Immature natural killer cell (primary cell): ENCODE measurements at places on chromosomes 6 and 20.

- DNase-seq = no peak
Observed at GRCh38 chr20:6044115-6044514, 9.7 kb downstream of the LRRN4 start.

- DNase-seq = peak; percentile 88
Observed at GRCh38 chr6:31664790-31665500, at the start of gene GPANK1. Gene GPANK1 (minus strand): TSS chr6:31664997. CDS start chr6:31664478, 519 bp downstream.

- DNase-seq = no peak
Observed at GRCh38 chr20:47336129-47336754, 20.3 kb downstream of the ZMYND8 start.

DNA sequence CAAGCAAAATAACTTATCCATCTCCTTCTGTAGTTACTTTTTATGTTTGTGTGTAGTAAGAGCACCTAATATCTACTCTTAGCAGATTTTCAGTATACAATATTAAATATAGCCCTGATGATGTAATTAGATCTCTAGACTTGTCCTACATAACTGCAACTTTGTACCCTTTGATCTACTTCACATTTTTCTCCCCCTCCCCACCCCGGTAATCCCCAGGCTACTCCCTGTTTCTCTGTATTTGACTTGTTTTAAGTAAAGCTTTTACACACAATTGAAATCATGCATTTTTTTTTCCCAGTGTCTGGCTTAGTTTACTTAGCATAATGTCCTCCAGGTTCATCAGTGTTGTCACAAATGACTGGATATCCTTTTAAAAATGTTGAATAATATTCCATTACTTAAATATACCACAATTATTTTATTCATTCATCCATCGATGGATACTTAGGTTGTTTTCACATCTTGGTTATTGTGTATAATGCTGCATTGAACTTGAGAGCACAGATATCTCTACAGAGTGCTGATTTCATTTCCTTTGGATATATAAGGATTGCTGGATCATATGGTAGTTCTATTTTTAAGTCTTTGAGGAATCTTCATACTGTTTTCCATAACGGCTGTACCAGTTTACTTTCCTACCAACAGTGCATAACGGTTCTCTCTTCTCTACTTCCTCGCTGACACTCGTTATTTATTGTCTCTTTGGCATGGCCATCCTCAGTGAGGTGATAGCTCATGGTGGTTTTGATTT, 212.7 kb downstream of the CDKAL1 start:
- no peak for DNase-seq

- DNase-seq = no peak
Observed at GRCh38 chr6:38107073-38107472, 287.5 kb downstream of the ZFAND3 start.

DNA sequence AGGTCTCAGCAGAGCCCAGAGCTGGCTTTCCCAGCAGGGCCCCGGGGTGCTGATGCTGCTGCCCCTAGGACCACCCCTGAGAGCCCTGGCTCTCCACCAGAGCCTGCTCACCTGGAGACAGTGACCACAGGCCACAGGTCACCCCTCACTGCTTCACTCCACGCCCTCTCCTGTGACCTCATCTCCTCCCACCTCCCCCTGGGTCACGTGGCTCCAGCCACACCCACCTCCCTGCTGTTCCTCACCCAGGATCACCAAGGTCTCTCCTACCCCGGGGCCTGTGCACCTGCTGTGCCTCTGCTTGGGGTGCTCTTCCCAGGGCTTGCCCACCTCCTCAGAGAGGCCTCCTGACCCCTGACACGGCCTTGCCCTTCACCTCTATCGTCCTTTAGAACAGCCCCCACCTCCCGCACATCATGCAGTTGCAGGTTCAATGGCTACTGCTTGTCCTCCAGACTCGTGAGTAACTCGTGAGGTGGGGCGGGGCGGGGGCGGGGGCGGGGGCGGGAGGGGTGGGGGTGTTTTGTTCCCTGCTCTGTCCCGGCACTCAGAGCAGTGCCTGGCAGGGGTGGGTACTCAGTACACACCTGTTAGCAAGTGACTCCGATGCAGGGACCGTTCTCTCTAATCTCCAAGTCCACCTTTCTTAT, 468.0 kb downstream of the PREX1 start:
- no peak for DNase-seq

GRCh38 chr20:63857764-63858392, 3.4 kb upstream of the ABHD16B start:
- DNase-seq = no peak
